ENCODE measurements at places on chromosomes 1 and 21.

DNA sequence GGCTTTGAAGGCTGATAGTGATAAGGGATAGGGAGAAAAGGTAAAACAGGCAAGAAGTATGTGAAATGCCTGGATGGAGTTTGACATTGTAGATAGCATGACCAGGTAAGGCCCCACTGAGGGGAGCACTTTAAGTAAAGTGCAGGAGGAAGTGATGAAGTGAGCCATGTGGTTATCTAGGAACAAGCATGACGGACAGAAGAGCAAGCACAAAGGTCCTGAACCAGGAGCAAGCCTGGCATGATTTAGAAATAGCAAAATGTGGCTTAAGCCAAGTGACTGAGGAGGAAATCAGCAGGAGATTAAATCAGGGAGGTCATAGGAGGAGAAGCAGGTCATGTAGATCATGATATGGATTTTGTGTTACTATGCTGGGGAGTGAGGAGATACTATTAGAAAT is 129.2 kb downstream of the GLUL start:
- DNase-seq = no peak

- no peak for DNase-seq
These were observed 82.6 kb downstream of the OLFML2B start for GRCh38 chr1:161940866-161941591.

DNA sequence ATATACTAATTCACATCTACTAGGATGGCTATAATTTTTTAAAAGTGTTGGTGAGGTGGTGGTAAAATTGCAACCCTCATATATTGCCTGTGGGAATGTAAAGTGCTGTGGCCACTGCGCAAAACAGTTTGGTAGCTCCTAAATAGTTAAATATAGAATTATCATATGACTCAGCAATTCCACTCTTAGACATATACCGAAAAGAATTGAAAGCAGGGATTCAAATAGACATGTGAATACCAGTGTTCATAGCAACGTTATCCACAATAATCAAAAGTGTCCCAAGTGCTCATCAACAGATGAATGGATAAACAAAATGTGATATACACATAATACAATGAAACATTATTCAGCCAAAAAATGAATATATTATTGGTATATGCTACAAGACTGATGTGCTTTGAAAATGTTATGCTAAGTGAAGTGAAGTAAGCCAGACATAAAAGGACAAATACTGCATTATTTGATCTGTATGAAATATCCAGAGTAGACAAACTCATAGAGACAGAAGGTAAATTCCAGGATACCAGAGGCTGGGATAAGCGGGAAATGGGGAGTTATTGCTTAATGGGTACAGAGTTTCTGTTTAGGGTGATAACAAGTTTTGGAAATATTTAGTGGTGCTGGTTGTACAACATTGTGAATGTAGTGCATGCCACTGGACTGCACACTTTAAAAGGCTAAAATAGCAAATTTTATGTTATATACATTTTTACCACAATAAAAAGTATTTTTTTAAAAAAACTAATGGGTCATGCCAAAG is 342.5 kb downstream of the SEC16B start:
- DNase-seq = no peak

GRCh38 chr1:211355873-211356272 is 29.2 kb downstream of the TRAF5 start:
- no peak for DNase-seq

DNA sequence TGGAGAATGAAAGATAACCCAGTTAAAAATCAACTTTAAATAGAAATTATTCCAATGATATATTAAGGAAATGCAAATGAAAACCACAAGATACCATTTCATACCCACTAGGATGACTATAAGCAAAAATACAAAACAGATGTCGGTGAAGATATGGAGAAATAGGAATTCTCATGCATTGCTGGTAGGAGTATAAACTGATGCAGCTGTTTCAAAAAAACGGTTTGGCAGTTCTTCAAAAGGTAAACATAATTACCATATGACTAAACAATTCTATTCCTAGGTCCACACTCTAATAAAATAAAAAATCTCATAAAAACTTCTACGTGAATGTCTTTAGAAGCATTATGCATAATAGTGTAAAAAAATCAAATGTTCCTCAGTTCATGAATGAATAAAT is 763.3 kb upstream of the BRINP3 start:
- DNase-seq = no peak

- DNase-seq = no peak
These were observed 12.0 kb downstream of the NCAM2 start for GRCh38 chr21:21010228-21010627.

DNA sequence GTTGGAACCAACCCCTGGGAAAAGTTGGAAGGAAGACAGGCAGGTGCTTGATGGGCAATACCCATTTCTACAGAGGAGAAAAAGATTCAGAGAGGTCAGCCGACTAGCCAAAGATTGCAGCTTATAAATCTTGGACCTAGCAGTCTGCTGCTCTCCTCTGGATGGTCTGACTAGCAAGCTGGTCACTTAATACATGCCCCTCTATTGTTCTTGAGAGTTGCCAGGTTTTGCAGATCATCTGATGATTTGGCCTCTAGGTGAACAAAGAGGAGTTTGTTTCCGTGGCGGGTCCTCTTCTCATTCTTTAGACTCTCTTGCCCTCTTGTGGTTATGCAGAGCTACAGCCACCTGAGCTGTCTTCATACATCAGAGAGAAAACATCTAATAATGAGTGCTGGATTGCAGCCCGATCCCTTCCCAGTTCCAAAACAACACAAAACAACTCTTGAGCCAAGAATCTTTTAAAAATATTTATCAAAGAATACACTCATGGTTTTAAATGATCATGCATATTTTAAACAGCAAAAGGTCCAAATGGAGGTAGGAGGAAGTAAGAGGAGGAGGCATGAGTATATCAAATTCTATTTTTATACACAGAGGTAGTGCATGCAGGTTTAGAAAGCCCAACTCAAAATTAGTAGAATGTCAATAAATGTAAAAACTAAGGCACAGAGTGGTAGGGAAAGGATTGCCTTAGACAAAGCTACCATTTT is 115.7 kb downstream of the SLC30A10 start:
- DNase-seq = no peak

- DNase-seq = no peak
These were observed 58.5 kb downstream of the HSF2BP start for GRCh38 chr21:43600642-43601402.

DNA sequence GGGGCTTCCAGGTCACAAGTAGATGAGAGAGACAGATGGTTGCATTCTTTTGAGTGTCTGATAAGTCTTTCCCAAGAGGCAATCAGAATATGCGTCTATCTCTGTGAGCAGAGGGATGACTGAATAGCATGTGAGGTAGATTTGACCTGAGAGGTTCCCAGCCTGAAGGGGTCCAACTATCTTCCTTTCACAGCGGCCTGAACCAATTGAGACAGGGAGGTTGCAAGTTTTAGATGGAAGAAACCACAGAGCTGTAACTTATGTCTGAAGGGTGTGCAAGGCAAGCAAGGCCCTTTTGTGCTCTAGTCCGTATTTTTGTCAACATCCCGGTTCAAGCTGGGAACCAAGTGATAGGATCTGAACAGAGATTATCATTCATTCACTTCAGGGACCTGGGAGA is 9.9 kb upstream of the RNF187 start:
- no peak for DNase-seq

DNA sequence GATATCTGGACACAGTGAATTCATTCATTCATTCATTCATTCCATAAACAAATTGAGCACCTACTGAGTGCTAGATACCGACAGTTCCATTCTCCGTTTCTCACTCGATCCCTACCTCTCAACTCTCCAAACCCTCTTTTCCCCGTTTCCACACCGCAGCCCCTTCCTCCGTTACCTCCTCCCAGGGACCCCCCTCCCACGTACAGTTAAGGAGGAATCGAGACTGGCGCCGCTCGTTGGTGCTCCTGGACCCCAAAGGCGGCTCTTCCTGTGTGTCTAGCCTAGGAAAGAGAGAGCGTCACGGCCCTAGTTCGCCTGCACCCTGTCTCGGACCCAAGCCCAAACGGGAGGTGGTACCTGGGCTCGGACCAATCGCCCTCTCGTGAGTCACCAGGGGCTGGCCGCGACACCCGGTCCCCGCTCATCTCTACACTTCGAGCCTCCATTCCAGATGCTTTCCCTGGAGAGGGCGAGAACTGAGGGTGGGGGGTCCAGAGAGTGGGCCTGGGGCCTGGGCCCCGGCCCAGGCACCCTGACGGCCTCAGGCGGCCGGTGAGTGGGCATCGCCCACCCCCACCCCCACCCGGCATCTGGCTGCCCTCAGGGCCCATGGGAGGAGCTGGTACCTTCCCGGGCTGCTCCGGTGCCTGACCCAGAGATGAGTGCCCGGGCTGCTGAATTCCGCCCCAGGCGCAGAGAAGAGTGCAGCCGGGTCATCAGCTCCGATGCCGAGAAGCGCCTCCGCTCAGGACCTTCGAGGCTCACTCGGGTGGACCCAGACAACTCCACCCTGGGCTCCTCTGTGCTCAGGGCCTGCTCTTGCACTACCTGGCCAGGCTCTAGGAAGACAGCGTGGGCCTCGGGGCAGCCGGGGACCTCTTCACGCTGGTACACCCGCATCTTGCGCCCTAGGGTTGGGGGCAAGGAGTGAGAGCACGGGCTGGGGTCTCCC is 4.9 kb downstream of the ARHGEF19 start:
- no peak for DNase-seq

GRCh38 chr1:111602302-111602701 is 17.3 kb upstream of the RAP1A start:
- DNase-seq = no peak

DNA sequence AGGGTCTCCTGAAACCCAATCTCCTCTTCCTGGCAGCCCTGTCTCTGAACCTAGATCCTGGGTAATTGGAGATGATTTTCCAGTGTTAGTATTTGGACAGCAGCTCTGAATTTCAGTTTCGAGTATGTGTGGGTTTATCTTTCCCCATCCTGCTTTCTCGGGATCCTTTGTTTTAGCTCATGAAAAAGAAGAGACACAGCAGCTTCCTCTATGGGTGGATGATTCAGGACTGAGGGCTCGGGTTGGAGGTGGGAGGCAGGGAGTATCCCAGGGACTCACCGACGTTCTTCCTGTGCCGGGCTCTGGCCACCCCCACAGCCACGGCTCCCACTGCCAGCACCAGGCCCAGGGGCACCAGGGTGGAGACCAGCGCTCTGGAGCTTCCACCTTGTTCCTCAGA is 10.4 kb upstream of the FCMR start:
- no peak for DNase-seq

DNA sequence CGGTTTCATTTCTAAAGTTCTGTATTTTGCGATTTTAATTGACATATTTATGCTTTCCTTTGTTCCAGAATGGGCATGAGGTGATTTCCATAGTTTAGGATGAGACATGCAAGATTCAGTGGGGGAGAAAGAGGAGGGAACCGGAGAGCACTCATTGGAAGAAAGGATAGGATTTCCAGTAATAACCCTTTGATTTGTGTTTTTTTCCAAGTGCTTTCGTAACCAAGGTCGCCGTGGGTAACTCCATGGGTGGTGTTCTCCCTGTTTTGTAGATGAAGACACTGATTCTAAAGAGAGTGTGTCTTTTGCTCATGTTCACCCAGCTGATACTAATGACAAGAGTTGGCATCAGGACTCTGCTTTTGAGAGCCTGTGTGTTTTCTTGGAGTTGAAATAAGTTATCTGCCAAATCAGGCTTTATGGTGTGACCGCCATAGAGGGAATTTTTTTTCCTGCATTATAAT is 170.1 kb downstream of the DHRS3 start:
- DNase-seq = no peak

DNA sequence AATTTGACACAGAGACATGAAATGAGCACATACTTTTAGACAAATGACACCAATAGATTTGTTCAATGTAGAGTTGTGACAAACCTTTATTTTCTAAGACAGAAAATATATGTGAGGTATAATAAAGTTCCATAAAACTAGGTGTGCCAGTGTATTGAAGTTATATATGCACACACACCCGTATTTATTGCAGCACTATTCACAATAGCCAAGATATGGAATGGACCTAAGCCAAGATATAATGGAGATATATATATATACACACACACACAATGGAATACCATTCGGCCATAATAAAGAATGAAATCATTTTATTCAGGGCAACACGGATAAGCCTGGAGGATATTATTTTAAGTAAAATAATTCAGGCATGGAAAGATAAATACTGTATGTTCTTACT is 1013.5 kb downstream of the KCNT2 start:
- no peak for DNase-seq

- DNase-seq = no peak
These were observed 19.9 kb downstream of the ACTN2 start for GRCh38 chr1:236706183-236706582.

All from stimulated activated CD8-positive, alpha-beta memory T cell treated with anti-CD3 and anti-CD28 coated beads, Interleukin-15, amount 100 ng/mL, for 4 hours (primary cell).